ENCODE measurements at places on chromosomes 11 and 22. TPM values are rescaled to one million over a fixed set of nuclear protein-coding genes. Genes with fewer than 3 reads are reported as not detected.
A peak's percentile ranks its signal among the peaks of the same experiment; 100 is the strongest.

Gene OR4C45
- not detected for total RNA-seq

Gene MFRP
- total RNA-seq, result not detected

Gene SLC1A2
- not detected for total RNA-seq

Gene RANGAP1
- total RNA-seq, result 99.7 TPM

Gene SHISAL1
- total RNA-seq, result not detected

DNA sequence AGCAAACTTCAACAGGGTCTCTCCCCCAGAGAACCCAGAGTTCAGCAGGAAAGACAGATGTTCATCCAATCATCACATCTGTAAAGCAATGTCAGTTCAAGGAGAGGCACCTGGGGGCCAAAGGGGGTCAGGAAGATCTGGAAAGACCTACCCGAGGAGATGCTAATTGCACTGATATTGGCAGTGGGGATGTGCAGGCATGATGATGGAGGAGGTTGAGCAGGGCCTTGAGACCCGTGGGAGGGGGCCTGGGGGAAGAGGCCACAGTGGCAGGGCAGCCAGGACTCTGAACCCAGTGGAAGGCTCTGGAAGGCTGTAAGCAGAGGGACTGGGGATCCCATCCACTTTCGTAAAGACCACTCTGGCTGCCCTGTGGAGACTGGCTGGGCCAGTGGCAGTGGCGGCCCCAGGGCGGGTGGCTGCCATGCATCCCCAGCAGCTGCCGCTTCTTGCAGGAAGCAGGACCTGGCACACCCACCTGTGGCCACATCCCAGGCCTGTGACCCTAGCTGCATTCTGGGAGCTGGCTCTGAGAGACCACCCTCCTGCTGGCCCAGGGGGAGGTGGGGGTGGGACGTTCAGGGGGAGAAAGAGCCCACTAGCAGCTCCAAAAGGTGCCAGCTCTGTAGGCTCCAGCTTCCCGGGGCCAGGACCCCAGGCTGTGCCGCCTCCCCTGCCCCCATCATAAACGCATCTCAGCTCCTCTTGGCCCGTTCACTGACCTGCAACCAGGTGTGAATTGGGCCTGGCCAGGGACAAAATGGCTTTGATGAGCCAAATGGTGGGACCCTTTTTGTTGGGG lies 59.9 kb upstream of the FGF3 start:
- no peak overlapping the region for H3K27ac ChIP-seq
- H3K36me3 ChIP-seq, result no peaks in the 10 kb centered on the region
- H3K4me1 ChIP-seq, result no peaks in the 10 kb centered on the region
- H3K27me3 ChIP-seq, result no peaks in the 10 kb centered on the region

DNA sequence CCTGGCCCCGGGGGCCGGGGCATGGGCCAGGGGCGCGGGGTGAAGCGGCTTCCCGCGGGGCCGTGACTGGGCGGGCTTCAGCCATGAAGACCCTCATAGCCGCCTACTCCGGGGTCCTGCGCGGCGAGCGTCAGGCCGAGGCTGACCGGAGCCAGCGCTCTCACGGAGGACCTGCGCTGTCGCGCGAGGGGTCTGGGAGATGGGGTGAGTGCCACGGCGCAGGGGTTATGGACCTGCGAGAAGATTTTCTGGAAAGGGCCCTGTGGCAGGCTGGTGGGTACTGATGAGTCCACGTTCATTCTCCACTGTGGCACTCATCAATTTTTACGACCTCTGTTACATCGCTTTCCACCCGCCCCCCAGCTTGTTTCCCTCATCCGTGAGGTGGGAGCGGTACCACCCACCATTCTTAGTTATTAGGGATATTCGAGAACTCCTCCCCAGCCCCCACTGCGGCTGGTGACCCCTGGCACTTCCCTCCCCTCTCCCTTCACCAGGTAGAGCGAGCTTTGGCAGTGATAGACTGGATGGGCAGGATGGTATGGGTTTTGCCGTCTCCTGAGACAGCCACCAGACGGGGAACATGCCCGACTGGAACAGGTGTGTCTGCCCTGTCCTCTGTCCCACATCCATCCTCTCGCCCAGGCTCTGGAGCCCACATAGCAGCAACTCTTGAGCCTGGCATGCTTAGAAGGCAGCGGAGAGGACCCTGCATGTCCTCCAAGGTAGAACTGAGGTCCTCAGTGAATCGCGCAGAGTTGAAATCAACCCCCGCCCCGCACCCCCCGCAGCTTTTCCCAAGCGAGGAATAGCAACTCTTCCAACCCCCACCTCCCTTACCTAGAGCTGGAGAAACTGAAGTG lies 562 bp downstream of the DGAT2 start:
- peak overlapping the region; percentile 33 for H3K4me3 ChIP-seq
- peaks cover 31% of the 10 kb centered on the region for H3K4me1 ChIP-seq
- H3K27me3 ChIP-seq, result peaks cover 24% of the 10 kb centered on the region
- DNase-seq, result no peak

GRCh38 chr11:115696563-115696962 lies 192.3 kb upstream of the CADM1 start:
- no peaks in the 10 kb centered on the region for H3K4me1 ChIP-seq
- no peak overlapping the region for H3K27ac ChIP-seq
- DNase-seq, result no peak

GRCh38 chr11:70712471-70712870 lies 314.1 kb downstream of the CTTN start:
- DNase-seq, result no peak
- H3K4me1 ChIP-seq, result peaks cover 4% of the 10 kb centered on the region
- no peak overlapping the region for H3K4me3 ChIP-seq
- peaks cover 3% of the 10 kb centered on the region for H3K27me3 ChIP-seq
- no peaks in the 10 kb centered on the region for H3K36me3 ChIP-seq

GRCh38 chr11:3109434-3109833 lies 52.2 kb upstream of the CARS1 start:
- DNase-seq, result no peak
- H3K27ac ChIP-seq, result no peak overlapping the region
- H3K4me1 ChIP-seq, result no peaks in the 10 kb centered on the region
- peaks cover 4% of the 10 kb centered on the region for H3K36me3 ChIP-seq
- no peaks in the 10 kb centered on the region for H3K27me3 ChIP-seq
- no peak overlapping the region for H3K4me3 ChIP-seq

Data from activated CD4-positive, alpha-beta memory T cell treated with anti-CD3 and anti-CD28 coated beads, Interleukin-2, amount 10 ng/mL, durations not matched to agents 7 days and 5 days (primary cell).